ENCODE measurements at places on chromosomes 5 and 9. TPM values are rescaled to one million over a fixed set of nuclear protein-coding genes. Genes with fewer than 3 reads are reported as not detected.

NUTM2G gene
- not detected for total RNA-seq

LIX1 gene
- not detected for total RNA-seq

DCANP1 gene
- not detected for total RNA-seq

SLC27A6 gene
- 1.5 TPM for total RNA-seq

LCN6 gene
- not detected for total RNA-seq

PIP5KL1 gene
- total RNA-seq = 10.2 TPM

TRAF2 gene
- total RNA-seq = 10.0 TPM

SPATA31A3 gene
- not detected for total RNA-seq

PRR7 gene
- total RNA-seq = 35.6 TPM

IFNA13 gene
- total RNA-seq = not detected

PCDHGB4 gene
- total RNA-seq = 1.5 TPM

PCDHGA7 gene
- total RNA-seq = 0.86 TPM

NTRK2 gene
- total RNA-seq = 0.16 TPM

All from hair follicular keratinocyte (primary cell).